ENCODE measurements at places on chromosomes 5 and 9.

DNA sequence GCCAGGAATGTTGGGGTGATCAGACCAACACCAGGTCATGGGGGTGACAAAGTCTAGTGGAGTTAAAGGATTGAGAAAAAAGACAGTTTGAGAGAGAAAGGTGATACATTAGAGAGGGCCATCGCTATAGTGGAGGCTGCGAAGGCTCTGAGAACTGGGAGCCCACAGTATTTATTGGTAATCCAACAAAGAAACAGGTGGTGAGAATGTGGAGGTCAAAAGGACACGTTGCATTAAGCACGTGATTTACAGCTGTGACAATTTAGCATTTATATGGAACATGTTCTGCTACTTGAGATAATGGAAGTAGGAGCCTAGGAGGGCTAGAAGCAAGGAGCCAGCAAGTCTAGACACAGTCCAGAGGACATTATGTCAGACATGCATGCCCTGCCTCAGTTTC is 2086.5 kb upstream of the C9orf72 start:
- H3K27ac ChIP-seq, result no peak overlapping the region
- no peak overlapping the region for H3K4me3 ChIP-seq
- no peaks in the 10 kb centered on the region for H3K27me3 ChIP-seq
- no peak for DNase-seq

DNA sequence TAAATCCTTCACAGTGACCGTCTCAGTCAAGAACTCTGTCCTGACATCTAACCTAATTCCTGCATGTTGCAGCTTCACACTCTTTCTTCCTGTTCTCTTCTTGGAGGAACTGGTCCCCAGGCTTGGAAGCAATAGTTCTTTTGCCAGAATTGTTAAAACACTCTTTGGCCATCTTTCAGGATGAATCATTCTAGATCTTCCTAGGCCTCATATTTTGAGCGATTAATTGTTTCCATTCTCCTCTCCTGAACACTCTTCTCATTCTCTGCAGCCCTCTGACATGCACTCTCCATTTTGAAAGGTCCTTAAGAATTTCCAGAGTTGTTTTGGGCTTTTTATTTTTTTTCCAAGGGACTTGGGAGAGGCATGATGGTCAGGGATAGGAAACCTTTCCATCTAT is 85.8 kb downstream of the FAM114A2 start:
- no peak for DNase-seq
- no peak overlapping the region for H3K27ac ChIP-seq
- no peaks in the 10 kb centered on the region for H3K36me3 ChIP-seq
- H3K27me3 ChIP-seq, result no peaks in the 10 kb centered on the region
- H3K4me3 ChIP-seq, result no peak overlapping the region
- no peaks in the 10 kb centered on the region for H3K4me1 ChIP-seq

GRCh38 chr9:114154600-114155102 is 686 bp upstream of the COL27A1 start:
- peak; percentile 54 for DNase-seq
- H3K4me3 ChIP-seq, result peak overlapping the region; percentile 86
- no peaks in the 10 kb centered on the region for H3K36me3 ChIP-seq
- H3K4me1 ChIP-seq, result peaks cover 14% of the 10 kb centered on the region
- H3K27ac ChIP-seq, result no peak overlapping the region
- peaks cover 26% of the 10 kb centered on the region for H3K27me3 ChIP-seq

DNA sequence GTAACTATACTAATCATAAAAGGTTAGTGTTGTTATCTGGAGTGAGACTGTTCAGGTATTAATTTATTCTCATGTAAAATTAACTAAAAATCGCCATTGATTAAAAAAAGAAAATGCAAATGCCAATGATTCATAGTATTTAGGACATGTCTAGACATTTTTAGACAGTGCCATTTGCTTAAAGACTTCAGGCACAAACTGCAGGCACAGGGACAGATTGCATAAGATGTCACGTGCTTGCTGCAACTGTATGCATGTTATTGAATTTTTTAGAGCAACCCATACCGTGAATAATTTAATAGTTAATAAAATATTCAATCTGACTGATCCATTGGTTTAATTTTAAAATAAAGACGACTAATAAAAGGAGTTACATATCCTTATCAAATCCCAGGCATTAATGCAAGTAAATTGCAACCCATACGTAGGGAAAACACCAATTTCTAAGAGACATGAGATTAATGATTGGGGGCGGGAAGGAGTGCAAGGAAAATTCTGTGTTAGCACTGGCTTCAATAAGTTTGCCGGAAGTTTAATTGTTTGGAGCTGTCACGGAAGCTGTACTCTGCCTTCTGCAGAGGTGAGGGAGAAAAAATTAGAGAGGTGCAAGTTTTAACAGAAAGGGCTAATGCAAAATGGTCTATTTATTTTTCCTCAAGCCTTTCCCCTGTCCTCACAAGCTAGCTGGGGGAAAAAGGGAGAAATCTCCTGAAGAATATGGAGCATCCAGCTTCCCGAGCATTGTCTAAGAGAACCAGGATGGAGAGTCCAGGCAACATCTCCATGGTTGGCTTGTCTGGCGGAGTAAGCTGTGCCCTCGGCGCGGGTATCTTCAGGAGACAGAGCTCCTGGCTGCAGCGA is 2.9 kb downstream of the EDIL3 start:
- no peaks in the 10 kb centered on the region for H3K27me3 ChIP-seq
- H3K4me3 ChIP-seq, result peak overlapping the region; percentile 78
- no peaks in the 10 kb centered on the region for H3K36me3 ChIP-seq
- no peak for DNase-seq
- no peaks in the 10 kb centered on the region for H3K4me1 ChIP-seq

GRCh38 chr5:33631786-33632185 is 191.0 kb downstream of the TARS1 start:
- no peaks in the 10 kb centered on the region for H3K4me1 ChIP-seq
- H3K4me3 ChIP-seq, result no peak overlapping the region
- no peak for DNase-seq
- H3K27me3 ChIP-seq, result no peaks in the 10 kb centered on the region
- H3K27ac ChIP-seq, result no peak overlapping the region
- no peaks in the 10 kb centered on the region for H3K36me3 ChIP-seq

GRCh38 chr5:144390133-144390532 is 219.5 kb downstream of the KCTD16 start:
- peak; percentile 2 for DNase-seq
- H3K36me3 ChIP-seq, result no peaks in the 10 kb centered on the region
- peaks cover 1% of the 10 kb centered on the region for H3K27me3 ChIP-seq

GRCh38 chr5:2263763-2264162 is 381.0 kb upstream of the IRX4 start:
- no peaks in the 10 kb centered on the region for H3K27me3 ChIP-seq
- H3K4me3 ChIP-seq, result no peak overlapping the region
- H3K27ac ChIP-seq, result no peak overlapping the region
- DNase-seq, result no peak
- no peaks in the 10 kb centered on the region for H3K4me1 ChIP-seq

GRCh38 chr9:34496149-34496712 is 26.6 kb downstream of the ENHO start:
- DNase-seq, result no peak
- H3K36me3 ChIP-seq, result no peaks in the 10 kb centered on the region
- H3K4me3 ChIP-seq, result no peak overlapping the region
- no peaks in the 10 kb centered on the region for H3K27me3 ChIP-seq

DNA sequence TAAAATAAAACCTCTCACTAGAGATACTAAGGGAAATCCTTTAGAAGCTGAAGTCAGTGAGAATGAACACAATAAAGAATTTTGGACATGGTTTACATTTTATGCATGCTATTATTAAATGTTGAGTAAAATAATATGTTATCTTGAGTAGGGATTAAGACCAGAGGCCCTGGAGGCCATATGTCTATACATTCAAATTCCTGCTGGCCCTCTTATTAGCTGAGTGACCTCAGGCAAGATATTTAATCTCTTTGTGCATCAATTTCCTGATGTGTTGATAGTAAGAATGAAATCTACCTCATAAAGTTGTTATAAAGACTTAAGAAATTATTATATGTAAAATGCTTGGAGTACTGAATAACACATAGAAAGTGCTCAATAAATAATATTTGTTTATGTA is 281.1 kb upstream of the KLF4 start:
- no peak overlapping the region for H3K27ac ChIP-seq
- no peaks in the 10 kb centered on the region for H3K4me1 ChIP-seq
- DNase-seq, result no peak
- H3K27me3 ChIP-seq, result no peaks in the 10 kb centered on the region

GRCh38 chr5:174172566-174172965 is 127.1 kb downstream of the NSG2 start:
- no peak for DNase-seq
- no peak overlapping the region for H3K27ac ChIP-seq
- no peaks in the 10 kb centered on the region for H3K27me3 ChIP-seq

DNA sequence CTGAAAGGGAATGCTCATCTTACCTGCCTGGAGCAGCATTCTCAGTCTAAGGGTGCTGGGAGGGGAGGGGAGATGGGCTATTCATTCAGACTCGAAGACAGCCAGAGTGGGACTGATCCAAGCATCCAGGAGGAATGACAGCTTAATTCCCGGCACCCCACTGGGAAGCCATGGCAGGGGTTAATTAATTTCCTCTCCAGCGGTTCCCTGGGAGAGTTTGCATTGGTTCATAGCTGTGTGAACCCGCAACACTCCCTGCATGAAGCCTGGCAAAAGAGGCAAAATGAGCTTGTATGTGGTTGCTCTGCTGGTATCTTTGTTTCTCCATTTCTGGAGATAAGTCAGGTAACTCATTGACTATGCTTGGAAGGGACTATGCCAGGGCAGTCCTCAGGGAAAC is 401.0 kb upstream of the SLC24A2 start:
- peaks cover 10% of the 10 kb centered on the region for H3K4me1 ChIP-seq
- peak; percentile 50 for DNase-seq

GRCh38 chr5:125874057-125874456 is 549.2 kb upstream of the GRAMD2B start:
- no peaks in the 10 kb centered on the region for H3K27me3 ChIP-seq
- H3K4me1 ChIP-seq, result no peaks in the 10 kb centered on the region
- no peaks in the 10 kb centered on the region for H3K36me3 ChIP-seq
- H3K27ac ChIP-seq, result no peak overlapping the region
- no peak overlapping the region for H3K4me3 ChIP-seq
- DNase-seq, result no peak

DNA sequence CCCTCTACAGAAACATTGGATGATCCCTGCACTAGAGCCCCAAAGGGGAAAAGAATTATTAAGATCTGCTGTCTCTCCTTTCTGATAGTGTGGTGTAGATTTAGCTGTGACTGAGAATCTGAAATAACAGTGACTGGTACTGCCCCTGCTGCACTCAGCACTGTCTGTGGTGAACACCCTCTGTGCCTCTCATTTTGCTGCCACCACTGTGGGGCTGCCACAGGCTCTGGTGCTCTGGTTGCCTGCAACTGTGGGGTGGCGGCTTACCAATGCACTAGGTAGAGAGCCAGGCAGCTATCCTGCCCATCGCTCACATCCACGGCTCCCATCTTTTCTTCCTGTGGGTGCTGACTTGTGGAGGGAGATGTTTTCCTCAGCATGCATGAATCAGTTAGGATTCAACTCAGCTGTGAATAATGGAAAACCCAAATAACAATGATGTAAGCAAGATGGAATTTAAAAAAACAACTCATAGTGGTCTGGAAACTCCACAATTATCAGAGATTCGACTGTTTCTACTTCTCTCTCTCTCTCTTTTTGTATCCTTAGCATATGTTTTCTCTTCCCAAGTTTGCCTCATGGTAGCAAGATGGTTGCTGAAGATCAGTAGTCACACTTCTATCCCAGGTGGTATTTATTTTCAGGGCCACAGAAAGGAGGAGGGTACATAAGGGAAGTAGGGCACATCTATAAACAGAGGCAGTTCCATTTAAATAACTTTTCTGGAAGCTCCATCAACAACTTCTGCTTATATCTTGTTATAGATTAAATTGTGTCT is 99.8 kb upstream of the DAP start:
- no peaks in the 10 kb centered on the region for H3K36me3 ChIP-seq
- H3K27ac ChIP-seq, result no peak overlapping the region
- peaks cover 13% of the 10 kb centered on the region for H3K4me1 ChIP-seq
- no peak for DNase-seq
- H3K27me3 ChIP-seq, result peaks cover 9% of the 10 kb centered on the region
